Placental pericyte (primary cell): ENCODE measurements at places on chromosomes 6 and 20. TPM values are rescaled to one million over a fixed set of nuclear protein-coding genes. Genes with fewer than 3 reads are reported as not detected.

CLPSL2 gene
- not detected in 2 replicates for total RNA-seq

ZNF341 gene
- 1.5 and 1.9 TPM in 2 replicates for total RNA-seq

HIVEP2 gene
- 25.2 and 38.2 TPM in 2 replicates for total RNA-seq

DEF6 gene
- total RNA-seq: 0.22 and 0.57 TPM in 2 replicates

RSPO3 gene
- 0.57 and 0.66 TPM in 2 replicates for total RNA-seq

BANF2 gene
- not detected in 2 replicates for total RNA-seq

CCN5 gene
- 0.29 and 1.3 TPM in 2 replicates for total RNA-seq

OSBPL2 gene
- total RNA-seq: 23.9 and 34.1 TPM in 2 replicates

BPIFB4 gene
- not detected in 2 replicates for total RNA-seq

SLC22A1 gene
- 0.14 and 0.44 TPM in 2 replicates for total RNA-seq

POU3F2 gene
- not detected in 2 replicates for total RNA-seq

KIZ gene
- 9.3 and 35.9 TPM in 2 replicates for total RNA-seq

DNAAF9 gene
- 15.3 and 16.6 TPM in 2 replicates for total RNA-seq

FIG4 gene
- total RNA-seq: 13.1 and 18.6 TPM in 2 replicates

HTR1E gene
- total RNA-seq: not detected in 2 replicates

RAB44 gene
- under 0.01 TPM in 1 of 2 replicates, not detected in the other for total RNA-seq

IMPG1 gene
- not detected in 2 replicates for total RNA-seq

RBBP8NL gene
- total RNA-seq: not detected in 2 replicates

GPRC6A gene
- 0.14 TPM in 1 of 2 replicates, not detected in the other for total RNA-seq

TCP11 gene
- total RNA-seq: 0.66 and 0.72 TPM in 2 replicates

TSPO2 gene
- not detected in 2 replicates for total RNA-seq

HAO1 gene
- total RNA-seq: not detected in 2 replicates

TBX18 gene
- 8.8 and 16.8 TPM in 2 replicates for total RNA-seq

APOM gene
- 0.72 and 3.3 TPM in 2 replicates for total RNA-seq

ZNF334 gene
- total RNA-seq: 1.1 and 4.6 TPM in 2 replicates

ABHD12 gene
- 32.8 and 47.2 TPM in 2 replicates for total RNA-seq

SNX3 gene
- 135 and 145 TPM in 2 replicates for total RNA-seq

IL17F gene
- not detected in 2 replicates for total RNA-seq

PLN gene
- total RNA-seq: 0.57 TPM in 1 of 2 replicates, not detected in the other

WFDC12 gene
- total RNA-seq: not detected in 2 replicates

PTCHD4 gene
- 0.88 and 2.6 TPM in 2 replicates for total RNA-seq

GRM1 gene
- not detected in 2 replicates for total RNA-seq

ARFGEF3 gene
- under 0.01 and 0.22 TPM in 2 replicates for total RNA-seq

METTL24 gene
- total RNA-seq: not detected in 2 replicates

MEP1A gene
- not detected in 2 replicates for total RNA-seq

CST1 gene
- 2.0 and 75.0 TPM in 2 replicates for total RNA-seq

HTR1B gene
- 0.66 and 21.5 TPM in 2 replicates for total RNA-seq

RAET1E gene
- total RNA-seq: 1.1 TPM in 1 of 2 replicates, not detected in the other

TNFRSF21 gene
- 76.2 and 176 TPM in 2 replicates for total RNA-seq

KIAA0408 gene
- total RNA-seq: 0.22 and 1.1 TPM in 2 replicates

SCGN gene
- not detected in 2 replicates for total RNA-seq
